ENCODE measurements at places on chromosomes 2 and 18.

DNA sequence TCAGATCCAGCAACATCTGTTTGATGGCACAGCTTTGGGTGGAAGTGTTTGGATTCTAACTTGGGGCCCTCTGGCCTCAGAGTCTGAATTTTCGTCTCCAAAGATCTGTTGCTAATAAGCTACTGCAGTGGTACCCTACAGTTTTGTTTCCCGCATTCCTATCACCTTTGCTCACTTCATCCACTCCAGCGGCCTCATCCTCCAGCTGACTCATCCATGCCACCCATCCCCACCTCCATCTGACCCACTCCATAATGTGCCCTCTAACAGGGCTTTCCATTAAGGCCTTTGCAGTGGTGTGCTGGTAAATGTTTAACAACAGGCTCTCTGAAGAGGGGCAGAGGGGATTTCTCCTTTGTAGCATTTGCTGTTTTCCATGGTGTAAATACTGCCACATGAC is 225.5 kb downstream of the TGIF1 start:
- DNase-seq, result peak; percentile 50

DNA sequence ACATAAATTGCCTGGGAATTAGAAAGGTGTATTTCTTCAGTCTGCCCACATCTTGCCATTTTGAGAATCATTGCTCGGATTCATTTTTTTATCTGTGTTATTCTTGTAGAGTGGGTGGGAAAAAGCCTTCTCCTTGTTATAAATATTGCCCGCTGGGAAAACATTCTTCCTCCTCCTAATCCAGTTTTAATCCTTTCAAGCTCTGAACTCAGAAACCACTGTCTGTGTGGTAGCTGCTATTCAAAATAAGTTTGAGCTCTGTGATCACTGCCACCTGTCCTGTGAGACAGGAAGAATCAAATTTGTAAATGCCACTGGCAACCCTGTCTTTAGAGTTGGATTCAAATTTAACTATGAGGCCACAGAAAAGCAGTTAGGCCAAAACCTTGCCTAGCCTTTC is 1875.2 kb upstream of the PIK3C3 start:
- no peak for DNase-seq

GRCh38 chr18:42401131-42401673 is 446.2 kb downstream of the PIK3C3 start:
- no peak for DNase-seq

GRCh38 chr2:48312126-48312525 is 217.8 kb upstream of the STON1 start:
- DNase-seq, result no peak

DNA sequence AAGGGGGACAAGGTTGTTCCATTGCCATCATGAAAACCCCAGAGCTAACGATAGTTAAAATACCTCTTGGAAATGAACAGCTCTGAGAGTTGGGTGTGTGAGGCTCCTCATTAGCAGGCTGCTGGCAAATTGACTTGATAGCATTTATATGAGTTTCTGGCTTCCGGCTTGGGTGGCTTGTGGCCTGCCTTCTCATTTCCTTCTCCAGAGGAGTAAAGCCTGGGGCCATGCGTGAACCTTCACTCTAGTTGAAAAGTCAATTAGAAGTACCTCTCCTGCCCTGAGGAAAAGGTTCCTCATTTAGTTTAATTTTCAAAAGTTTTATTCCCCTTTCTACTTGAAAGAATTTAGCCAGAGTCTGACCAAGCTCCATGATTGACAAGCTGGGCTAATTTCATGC is 67.1 kb downstream of the MGAT5 start:
- DNase-seq, result no peak

GRCh38 chr2:28666496-28667184 is 85.0 kb upstream of the PPP1CB start:
- no peak for DNase-seq

DNA sequence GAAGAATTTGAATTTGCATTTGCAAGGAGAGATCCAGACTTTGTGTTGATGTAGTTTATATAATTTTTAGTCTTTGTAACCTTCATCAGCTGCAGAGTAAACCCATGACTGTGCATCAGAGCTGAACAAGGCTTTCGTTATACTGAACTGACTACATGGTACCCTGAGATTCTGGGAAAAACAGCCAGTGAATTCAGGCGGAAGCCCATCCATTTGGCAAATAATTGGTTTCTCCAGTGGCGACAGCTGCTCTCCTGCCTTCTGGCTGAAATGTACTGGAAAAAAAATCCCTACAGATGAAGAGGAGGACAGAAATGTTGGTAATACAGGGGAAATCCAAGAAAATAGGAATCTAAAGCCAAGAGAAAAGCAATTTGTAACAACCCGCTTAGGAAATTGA is 657.5 kb upstream of the CDH7 start:
- no peak for DNase-seq

- peak; percentile 56 for DNase-seq
These were observed 216.5 kb downstream of the CDCA7 start for GRCh38 chr2:173571021-173571821.

DNA sequence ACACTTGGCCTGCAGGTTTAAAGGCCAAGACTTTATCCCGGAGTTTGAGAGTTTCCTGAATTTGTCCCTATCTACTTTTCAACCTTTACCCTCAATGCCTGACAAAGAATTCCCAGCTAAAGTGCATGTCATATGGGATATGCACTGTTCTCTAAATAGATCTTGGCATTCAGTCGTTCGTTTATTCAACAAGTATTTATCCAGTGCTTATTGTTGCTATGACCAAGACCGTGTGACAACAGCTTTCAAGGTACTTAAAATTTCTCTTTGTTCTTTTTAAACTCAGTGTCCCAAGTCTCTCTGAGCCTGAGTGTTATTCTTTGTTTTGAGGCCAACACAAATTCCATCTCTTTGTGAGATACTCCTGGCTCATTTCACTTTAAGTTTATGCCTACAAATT is 133.4 kb downstream of the RGPD3 start:
- DNase-seq, result no peak

Measured in fibroblast of skin of scalp (primary cell).